ENCODE measurements at places on chromosomes 12 and 14.

GRCh38 chr12:80033448-80033847 lies 65.9 kb upstream of the OTOGL start:
- no peak for DNase-seq

- no peak for DNase-seq
Measured at GRCh38 chr12:93191956-93192355, 185.8 kb upstream of the NUDT4 start.

DNA sequence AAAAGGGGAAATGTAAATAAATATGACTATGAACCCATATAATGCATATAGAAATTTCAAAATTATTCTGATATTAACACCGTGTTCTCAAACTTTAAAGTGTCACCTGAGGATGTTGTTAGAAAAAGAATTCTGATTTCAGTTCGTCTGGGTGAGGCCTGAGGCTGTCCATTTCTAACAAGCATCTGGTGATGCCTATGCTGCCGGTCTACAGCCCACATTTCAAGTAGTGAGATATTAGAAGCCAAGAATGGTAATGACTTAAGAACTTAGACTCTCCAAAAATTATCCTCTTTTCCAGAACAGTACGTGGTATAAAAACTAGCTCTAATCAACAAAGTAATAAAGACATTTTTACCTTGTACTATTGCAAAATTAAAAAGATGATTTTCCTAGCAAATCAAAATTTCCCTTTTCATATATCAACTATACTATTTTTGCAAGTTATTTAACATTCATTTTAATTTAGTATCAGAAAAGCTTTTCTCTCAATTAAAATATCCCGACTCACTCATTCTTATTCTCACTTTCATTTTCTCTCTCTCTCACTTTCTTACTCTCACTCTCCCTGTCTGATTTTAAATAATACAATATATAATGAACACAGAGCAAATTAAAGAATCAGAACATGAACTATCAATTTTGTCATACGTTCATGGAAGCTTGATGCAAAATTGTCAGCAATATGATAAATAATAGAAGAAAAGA lies 35.0 kb downstream of the PIK3C2G start:
- DNase-seq: no peak

GRCh38 chr12:128190614-128191013 lies 76.4 kb upstream of the TMEM132C start:
- DNase-seq: peak; percentile 11

DNA sequence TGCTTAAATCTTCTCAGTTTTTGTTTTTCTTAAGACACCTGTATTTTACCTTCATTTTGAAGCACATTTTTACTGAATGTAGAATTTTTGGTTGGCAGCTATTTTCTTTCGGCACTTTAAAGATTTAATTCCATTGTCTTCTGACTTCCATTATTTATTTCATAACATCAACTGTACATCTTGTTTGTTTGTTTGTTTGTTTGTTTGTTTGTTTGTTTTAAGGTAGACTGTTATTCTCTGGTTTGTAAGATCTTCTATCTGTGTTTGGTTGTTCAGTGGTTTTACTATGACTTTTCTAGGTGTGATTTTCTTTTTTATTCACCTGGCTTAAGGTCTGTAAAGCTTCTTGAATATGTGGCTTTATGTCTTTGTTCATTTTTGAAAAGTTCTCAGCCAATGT lies 61.9 kb downstream of the IFT81 start:
- DNase-seq: no peak

GRCh38 chr12:124902916-124903315 lies 11.5 kb downstream of the UBC start:
- DNase-seq: no peak

GRCh38 chr14:99698236-99698635 lies 14.1 kb downstream of the CYP46A1 start:
- DNase-seq: no peak

DNA sequence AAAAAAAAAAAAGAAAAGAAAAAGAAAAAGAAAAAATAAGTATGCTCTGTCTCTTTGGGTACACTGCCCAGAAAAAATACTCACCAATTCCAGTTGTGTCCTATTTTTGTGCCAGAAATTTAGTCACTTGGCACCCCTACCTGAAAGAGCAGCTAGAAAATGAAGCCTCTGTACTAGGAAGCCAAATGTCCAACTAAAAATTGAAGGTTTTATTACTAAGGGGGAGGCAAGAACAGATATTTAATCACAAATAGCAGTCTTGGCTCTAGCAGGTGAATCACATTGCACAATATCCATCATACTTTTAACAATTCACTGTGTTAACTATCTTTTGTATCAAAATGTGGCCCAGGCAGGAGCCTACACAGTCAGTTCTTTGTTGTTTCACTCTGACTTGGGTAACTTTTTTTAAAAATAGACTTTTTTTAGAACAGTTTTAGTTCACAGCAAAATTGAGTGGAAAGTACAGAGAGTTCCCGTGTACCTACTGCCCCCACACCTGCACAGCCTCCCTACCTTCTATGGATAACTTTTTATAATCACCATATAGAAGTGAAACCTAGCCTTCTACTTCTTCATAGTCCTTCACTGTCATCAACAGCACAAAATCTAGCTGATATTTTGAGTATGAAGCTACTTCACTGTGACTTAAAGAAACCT lies 87.1 kb upstream of the ATF7IP start:
- DNase-seq: no peak

GRCh38 chr14:61132336-61132735 lies 148.8 kb downstream of the TMEM30B start:
- no peak for DNase-seq

DNA sequence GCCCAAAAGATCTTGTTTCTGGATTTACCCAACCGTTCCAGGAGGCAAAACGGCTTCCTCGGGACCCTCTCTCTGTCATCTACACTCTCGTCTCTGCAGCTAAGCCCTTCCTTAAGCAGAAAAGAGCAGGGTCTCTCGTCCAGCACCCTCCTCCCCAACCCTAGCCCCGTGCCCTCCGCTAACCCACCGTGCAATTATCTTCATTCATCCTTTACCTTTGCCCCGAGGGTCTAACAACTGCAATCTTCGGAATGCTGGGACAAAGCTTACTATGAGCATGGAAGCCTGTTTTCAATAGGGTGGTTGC lies 276 bp upstream of the BMAL2 start:
- DNase-seq: no peak

GRCh38 chr12:116291218-116291617 lies 13.7 kb upstream of the MED13L start:
- no peak for DNase-seq

GRCh38 chr14:95386536-95387095 lies 66.9 kb upstream of the CLMN start:
- DNase-seq: no peak

DNA sequence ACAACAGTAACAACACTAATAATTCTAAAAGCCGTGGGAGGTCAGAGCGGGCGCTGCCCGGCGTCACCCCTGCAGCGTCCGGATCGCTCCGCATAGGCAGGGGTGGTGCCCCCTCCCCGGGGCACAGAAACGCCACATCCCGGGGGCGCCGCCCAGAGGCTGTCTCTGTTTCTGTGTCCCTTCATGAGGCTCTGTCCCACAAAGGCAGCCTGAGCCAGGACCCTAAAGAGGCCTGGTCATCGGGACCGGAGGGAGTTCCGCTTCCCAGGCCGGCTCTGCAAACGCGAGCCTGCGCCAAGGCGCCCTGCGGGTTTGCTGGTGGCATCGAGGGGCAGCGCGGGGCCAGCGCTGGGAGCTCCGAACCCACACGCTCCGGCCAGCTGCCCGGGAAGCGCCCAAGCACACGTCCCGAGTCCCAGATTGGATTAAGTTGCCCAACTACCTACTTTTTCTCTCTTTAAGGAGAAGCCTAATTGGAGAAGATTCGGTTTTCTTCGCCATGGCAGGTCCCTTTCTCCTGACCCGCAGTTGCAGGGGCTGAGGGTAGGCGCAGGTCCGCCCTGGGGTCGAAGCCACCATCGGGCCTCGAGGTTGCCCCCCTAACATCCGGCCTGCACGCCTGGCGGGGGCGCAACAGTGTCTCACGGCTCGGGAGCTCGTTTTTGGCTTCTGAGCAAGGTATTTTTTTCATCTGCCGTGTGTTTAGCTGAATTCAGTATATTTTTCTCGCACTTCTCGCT lies 421.7 kb downstream of the VRK1 start:
- peak; percentile 69 for DNase-seq

GRCh38 chr12:126627596-126627995 lies 1562.4 kb downstream of the AACS start:
- no peak for DNase-seq

DNA sequence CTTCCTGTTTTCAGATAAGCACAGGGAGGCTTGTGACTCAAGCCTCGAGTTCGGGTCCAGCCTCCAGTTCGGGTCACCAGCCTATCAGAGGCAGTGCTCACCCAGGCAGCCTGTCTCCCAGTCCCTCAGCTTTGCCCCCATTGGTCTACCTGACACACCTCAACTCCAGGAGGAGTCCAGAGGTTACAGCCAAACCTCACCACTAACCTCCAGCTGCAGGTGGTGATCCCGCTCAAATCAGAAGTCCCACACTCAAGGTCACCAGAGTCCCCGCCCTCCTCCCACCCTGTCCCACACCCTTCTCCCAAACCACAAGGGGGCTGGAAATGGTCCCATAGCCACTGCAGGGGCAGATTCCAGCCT lies 42.1 kb downstream of the KDM2B start:
- peak; percentile 67 for DNase-seq

- DNase-seq: peak; percentile 28
Measured at GRCh38 chr14:68525516-68525915, 267.4 kb downstream of the ZFP36L1 start.

GRCh38 chr12:48016373-48017020 lies 12.2 kb upstream of the COL2A1 start:
- DNase-seq: no peak

DNA sequence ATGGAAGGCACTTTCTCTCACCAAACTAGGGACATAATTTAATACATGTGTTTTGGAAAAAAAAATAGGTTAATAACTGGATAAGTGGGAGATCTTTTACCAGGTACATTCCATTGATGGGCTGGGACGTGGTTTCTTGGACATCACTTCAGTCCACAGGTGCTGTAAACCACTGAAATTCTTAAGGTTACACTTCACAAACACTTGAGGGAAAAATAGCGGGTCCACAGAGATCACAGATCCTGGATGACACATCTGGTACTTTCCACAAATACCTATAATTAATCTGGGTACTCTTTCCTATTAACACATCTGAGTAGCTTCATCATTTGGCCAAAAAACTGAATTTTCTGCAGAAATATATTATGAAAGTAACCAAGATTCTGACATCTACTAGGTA lies 85.0 kb downstream of the POLR3B start:
- no peak for DNase-seq

- DNase-seq: peak; percentile 81
Measured at GRCh38 chr14:20609215-20610001, 18.2 kb upstream of the RNASE12 start.

DNA sequence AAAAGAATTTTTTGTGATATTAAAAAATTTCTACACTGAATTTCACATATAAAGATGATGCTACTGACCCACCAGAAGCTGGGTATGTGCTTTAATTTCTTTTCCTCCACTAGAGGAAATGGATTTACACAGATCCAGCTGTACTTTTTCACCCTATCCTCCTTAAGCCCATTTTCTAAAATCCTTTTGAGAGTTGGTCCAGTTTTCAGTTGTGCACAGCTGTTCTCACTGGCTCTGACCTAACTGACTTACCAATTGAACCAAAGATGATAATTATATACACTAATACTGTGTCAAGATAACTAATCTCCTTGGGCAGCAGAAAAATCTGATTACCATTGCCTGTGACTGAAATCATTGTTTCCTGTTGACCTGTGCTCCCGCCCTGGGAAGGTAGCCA lies 108.5 kb downstream of the ZFC3H1 start:
- no peak for DNase-seq

DNA sequence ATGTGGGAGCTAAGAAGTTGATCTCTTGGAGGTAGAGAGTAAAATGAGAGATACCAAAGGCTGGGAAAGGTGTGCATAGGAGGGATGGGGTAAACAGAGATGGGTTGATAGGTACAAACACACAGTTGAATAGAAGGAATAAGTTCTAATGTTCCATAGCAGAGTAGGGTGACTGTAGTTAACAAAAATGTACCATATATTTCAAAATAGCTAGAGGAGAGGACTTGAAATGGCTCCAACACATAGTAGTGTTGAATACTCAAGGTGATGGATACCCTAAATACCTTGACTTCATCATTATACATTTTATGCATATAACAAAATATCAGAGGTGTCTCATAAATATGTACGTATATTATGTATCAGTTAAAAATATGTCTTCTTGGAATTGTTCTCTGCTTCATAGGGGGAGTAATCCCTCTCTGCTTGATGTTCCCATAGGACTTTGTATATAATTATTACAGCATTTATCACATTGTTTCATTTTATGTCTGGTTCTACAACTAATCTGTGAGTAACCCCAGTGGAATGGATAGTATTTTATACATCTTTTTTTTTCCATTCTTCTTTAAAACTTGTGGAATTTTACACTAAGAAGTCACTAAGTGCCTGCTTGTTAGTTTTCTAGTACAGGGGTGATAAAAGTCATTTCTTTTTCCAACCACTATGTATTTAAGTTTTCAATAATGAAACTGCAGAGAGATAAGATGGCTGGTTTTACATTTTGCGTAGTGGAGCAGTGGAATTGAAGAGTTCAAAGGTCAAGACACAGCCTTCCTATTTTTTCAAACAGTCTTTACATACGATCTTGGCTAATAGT lies 1940.0 kb upstream of the SEL1L start:
- no peak for DNase-seq

DNA sequence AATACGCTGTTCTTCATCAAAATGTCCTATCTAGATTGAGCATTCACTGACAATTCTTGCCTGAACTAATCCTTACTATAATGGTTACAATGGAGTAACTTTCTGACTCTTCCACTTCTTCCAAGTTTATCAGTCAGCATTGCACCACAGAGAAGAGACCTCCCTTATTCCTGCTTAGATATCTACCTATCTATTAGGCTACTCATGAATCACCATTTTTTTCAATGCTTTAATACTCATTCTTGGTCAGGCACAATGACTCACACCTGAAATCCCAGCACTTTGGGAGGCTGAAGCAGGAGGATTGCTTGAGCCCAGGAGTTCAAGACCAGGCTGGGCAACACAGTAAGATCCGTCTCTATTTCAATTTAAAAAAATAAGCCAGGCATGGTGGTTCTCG lies 39.3 kb downstream of the RPS6KA5 start:
- DNase-seq: no peak

DNA sequence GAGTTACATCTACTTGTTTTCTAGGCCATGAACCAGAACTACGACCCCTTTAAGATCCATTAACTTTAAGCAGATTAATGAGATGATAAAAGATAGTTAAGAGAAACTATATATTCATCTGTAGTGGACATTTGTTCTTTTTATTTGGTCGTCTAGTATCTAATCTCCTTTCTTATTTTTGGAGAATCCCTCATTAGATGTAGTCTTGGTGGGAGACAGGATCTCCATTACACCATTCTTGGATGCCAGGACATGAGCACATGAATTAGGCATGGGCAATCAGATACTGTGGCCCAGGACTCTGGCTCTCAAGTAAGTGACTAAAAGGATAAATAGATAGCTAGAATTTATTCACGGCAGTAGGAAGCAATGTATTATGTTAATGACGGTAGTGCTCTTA lies 245.0 kb downstream of the ATP23 start:
- peak; percentile 63 for DNase-seq

- DNase-seq: no peak
Measured at GRCh38 chr12:15033641-15034040, 60.8 kb downstream of the PDE6H start.

Measured in kidney (tissue), 22 donors.